Activated CD8-positive, alpha-beta T cell treated with anti-CD3 and anti-CD28 coated beads for 36 hours (primary cell): ENCODE measurements at places on chromosomes 1 and 21.

DNA sequence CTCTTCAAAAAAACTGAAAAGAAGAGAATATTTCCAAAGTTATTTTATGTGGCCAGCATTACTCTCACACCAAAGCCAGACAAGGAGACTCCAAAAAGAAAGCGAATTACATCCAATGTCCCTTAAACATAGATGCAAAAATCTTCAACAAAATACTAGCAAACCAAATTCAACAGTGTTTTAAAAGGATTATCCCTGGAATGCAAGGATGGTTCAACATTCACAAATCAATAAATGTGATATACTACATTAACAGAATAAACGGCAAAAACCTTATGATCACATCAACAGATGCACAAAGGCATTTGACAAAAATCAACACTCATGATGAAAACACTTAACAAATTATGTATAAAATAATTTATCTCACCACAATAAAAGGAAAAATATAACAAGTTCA, 207.8 kb downstream of the DENND1B start:
- no peak overlapping the region for H3K27ac ChIP-seq
- H3K4me3 ChIP-seq = no peak overlapping the region
- DNase-seq = no peak
- H3K27me3 ChIP-seq = no peaks in the 10 kb centered on the region
- H3K4me1 ChIP-seq = no peaks in the 10 kb centered on the region
- H3K36me3 ChIP-seq = peaks cover 42% of the 10 kb centered on the region

- peaks cover 37% of the 10 kb centered on the region for H3K36me3 ChIP-seq
- no peaks in the 10 kb centered on the region for H3K27me3 ChIP-seq
- no peak within 1 kb of the TSS for H3K4me3 ChIP-seq
- DNase-seq = peak; percentile 27
- H3K27ac ChIP-seq = peak within 1 kb of the TSS; percentile 72
Observed at GRCh38 chr1:154206196-154206595, at the start of gene CFAP141. Gene CFAP141 (minus strand): TSS chr1:154206333. CDS start chr1:154206307, 26 bp downstream.

- no peaks in the 10 kb centered on the region for H3K4me1 ChIP-seq
- H3K27me3 ChIP-seq = no peaks in the 10 kb centered on the region
- H3K4me3 ChIP-seq = no peak overlapping the region
- H3K27ac ChIP-seq = no peak overlapping the region
- H3K36me3 ChIP-seq = no peaks in the 10 kb centered on the region
- no peak for DNase-seq
Observed at GRCh38 chr1:239218301-239218700, 168.1 kb upstream of the CHRM3 start.

GRCh38 chr1:31377364-31377863, 4.5 kb upstream of the FABP3 start:
- no peak overlapping the region for H3K4me3 ChIP-seq
- H3K27ac ChIP-seq = no peak overlapping the region
- H3K36me3 ChIP-seq = no peaks in the 10 kb centered on the region
- H3K4me1 ChIP-seq = peaks cover 9% of the 10 kb centered on the region

GRCh38 chr1:246906833-246907232, 24.9 kb downstream of the AHCTF1 start:
- H3K27ac ChIP-seq = no peak overlapping the region
- peaks cover 50% of the 10 kb centered on the region for H3K36me3 ChIP-seq
- DNase-seq = no peak
- no peaks in the 10 kb centered on the region for H3K27me3 ChIP-seq
- H3K4me1 ChIP-seq = peaks cover 12% of the 10 kb centered on the region
- no peak overlapping the region for H3K4me3 ChIP-seq
